Activated CD4-positive, CD25-positive, alpha-beta regulatory T cell treated with anti-CD3 and anti-CD28 coated beads, Interleukin-2, amount 50 U/mL, for 16 hours (primary cell): ENCODE measurements at places on chromosomes 5 and 9.

DNA sequence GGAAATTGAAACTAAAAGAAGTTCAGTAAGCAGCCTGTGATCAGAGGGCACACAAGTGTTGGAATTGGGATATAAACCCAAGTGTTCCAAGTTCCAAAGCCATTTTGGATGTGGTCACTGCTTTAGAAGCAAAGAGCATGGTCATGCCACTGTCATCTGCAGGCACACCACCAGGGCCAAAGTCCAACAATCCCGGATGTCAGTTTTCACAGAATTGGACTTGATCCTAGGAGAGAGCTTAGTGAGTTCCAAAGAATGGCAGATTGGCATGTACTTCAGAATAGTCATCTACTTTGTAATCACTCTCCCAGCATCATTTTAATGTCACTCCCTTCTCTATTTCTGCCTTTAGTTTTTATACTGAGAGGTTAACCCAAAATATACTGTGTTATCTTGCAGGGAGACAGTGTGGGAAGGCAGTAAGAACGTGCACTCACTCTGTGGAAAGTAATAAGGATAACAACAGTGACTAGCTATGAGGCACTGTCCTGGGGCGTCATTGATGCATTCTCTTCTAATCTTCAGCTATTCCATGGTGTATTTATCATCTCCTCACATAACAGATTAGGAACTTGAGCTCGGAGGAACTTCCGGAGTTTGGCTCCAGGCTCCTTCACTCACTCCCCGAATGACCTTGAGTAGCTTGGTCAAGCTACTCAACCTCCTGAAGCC, 388.0 kb downstream of the ACTL7B start:
- DNase-seq, result no peak

GRCh38 chr5:181255836-181256578, 4.9 kb downstream of the TRIM52 start:
- DNase-seq, result no peak

DNA sequence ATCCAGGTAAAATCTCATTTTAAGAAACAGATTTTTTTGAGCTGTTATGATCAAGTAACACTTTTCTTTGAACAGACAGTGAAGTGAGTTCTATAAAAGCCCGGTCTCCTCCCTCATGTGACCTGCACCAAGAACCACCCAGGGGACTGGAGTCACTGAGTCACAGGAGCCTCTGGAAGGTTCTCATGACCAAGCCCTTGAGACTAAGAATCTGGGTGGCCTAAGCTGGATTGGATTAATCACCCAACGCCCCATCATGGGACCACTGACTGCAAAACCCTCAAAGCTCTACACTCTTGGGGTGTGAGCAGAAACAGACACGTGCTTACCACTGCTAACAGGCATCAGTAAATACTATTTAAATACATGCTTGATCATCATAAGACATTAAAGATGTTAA, 48.4 kb downstream of the SECISBP2 start:
- no peak for DNase-seq

- DNase-seq, result no peak
Observed at GRCh38 chr5:40995801-40996586, 75.1 kb downstream of the MROH2B start.
